ENCODE measurements at places on chromosomes 4 and X. TPM values are rescaled to one million over a fixed set of nuclear protein-coding genes. Genes with fewer than 3 reads are reported as not detected.

GRCh38 chrX:68429216-68429615 lies 4.1 kb downstream of the OPHN1 start:
- DNase-seq: no peak
- H3K27ac ChIP-seq: no peak overlapping the region
- H3K4me1 ChIP-seq: peaks cover 20% of the 10 kb centered on the region
- no peak overlapping the region for H3K4me3 ChIP-seq
- no peaks in the 10 kb centered on the region for H3K36me3 ChIP-seq
- no peaks in the 10 kb centered on the region for H3K27me3 ChIP-seq

DNA sequence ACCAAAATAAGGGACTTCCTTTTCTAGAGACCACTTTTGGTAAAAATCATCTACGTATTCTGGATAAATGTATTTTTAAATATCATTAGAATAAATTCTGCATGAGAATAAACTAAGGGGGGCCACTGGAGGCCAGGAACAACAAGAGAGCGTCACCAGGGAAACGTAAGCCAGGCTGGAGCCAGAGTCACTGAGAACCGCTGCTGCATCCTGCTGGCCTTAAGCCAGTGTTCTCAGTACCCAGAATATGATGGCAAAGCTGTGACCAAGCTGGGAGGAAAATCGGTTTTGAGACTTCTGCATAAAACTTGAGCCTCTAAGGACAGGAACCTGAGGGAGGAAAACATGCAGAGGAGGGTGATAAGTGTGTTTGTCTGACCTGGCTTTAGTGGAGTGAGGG lies 63.0 kb upstream of the FAM9A start:
- no peaks in the 10 kb centered on the region for H3K36me3 ChIP-seq
- H3K4me3 ChIP-seq: no peak overlapping the region
- no peak overlapping the region for H3K27ac ChIP-seq
- DNase-seq: no peak
- H3K4me1 ChIP-seq: no peaks in the 10 kb centered on the region

MAGEE2 gene
- not detected for total RNA-seq

GRCh38 chrX:109739625-109740432 lies 6.8 kb upstream of the ACSL4 start:
- H3K27me3 ChIP-seq: no peaks in the 10 kb centered on the region
- H3K27ac ChIP-seq: no peak overlapping the region
- no peak overlapping the region for H3K4me3 ChIP-seq
- no peaks in the 10 kb centered on the region for H3K4me1 ChIP-seq
- no peak for DNase-seq

DNA sequence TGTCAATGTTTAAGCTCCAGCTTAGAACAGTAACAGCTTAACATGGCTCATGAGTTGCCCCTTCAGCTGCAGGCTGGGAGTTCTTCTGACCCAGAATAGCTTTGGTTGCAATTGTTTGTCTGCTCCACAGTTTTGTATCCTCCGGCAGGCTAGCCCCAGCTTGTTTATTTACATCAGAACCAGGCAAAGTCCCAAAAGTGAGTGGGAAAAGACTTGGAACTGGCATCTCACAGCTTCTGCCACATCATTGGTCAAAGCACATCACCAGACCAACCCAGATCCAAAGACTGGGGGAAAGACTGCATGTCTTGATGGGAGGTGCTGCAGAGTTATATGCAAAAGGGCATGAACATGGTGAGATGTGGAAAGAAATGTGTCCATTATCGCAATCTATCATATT lies 231.2 kb upstream of the CPEB2 start:
- no peak overlapping the region for H3K27ac ChIP-seq
- no peak overlapping the region for H3K4me3 ChIP-seq
- no peak for DNase-seq

AMOT gene
- 4.0 TPM for total RNA-seq

GRCh38 chr4:183211533-183211932 lies 108.5 kb downstream of the CLDN22 start:
- no peak overlapping the region for H3K4me3 ChIP-seq
- peaks cover 3% of the 10 kb centered on the region for H3K36me3 ChIP-seq
- no peaks in the 10 kb centered on the region for H3K27me3 ChIP-seq
- H3K4me1 ChIP-seq: no peaks in the 10 kb centered on the region
- no peak overlapping the region for H3K27ac ChIP-seq

GIMD1 gene
- not detected for total RNA-seq

DNA sequence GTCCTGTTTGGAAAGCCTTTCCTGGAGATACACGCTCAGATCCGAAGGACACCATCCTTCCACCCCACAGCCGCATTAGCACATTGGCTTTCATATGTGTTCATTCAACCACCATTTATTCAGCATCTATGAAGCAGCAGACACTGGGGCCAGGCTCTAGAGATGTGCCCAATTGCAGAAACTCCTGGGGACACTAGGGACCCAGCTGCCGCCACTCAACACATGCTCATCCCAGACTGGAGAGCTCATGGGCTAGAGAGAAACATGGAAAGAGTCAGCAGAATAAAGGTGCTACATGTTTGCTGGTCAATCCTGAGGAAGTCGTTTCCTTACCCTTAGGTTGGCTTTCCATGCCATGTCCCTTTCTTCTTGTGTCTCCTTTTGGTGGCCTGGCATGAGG lies 7.6 kb downstream of the CTAG1A start:
- H3K27me3 ChIP-seq: no peaks in the 10 kb centered on the region
- H3K4me1 ChIP-seq: peaks cover 6% of the 10 kb centered on the region
- no peaks in the 10 kb centered on the region for H3K36me3 ChIP-seq
- no peak overlapping the region for H3K4me3 ChIP-seq

DNA sequence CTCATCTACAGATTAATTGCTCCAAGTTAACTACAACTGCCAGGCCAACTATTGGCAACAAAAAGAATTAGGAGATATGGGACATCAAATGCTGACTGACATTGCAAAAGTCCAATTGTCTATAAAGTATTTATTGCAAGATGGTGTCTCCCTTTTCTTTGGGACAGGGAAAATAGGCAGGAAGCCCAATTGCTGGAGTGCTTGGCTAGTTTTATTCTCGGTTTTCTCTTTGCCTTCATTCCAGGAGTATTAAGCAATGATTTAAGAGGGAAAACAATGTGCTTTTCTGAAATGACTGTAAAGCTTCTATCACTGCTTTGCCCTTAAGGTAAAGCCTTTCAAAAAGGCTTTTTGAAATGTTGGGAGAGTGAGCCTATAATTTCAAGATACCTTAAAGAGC lies 62.8 kb upstream of the DIAPH2 start:
- H3K27ac ChIP-seq: no peak overlapping the region
- no peaks in the 10 kb centered on the region for H3K27me3 ChIP-seq
- H3K4me1 ChIP-seq: no peaks in the 10 kb centered on the region
- no peak for DNase-seq
- H3K4me3 ChIP-seq: no peak overlapping the region

F8A3 gene
- total RNA-seq: 0.54 TPM

GRCh38 chr4:13547485-13548041 lies 3.3 kb upstream of the NKX3-2 start:
- H3K27ac ChIP-seq: no peak overlapping the region
- H3K36me3 ChIP-seq: no peaks in the 10 kb centered on the region
- H3K4me1 ChIP-seq: no peaks in the 10 kb centered on the region
- no peak for DNase-seq

DNA sequence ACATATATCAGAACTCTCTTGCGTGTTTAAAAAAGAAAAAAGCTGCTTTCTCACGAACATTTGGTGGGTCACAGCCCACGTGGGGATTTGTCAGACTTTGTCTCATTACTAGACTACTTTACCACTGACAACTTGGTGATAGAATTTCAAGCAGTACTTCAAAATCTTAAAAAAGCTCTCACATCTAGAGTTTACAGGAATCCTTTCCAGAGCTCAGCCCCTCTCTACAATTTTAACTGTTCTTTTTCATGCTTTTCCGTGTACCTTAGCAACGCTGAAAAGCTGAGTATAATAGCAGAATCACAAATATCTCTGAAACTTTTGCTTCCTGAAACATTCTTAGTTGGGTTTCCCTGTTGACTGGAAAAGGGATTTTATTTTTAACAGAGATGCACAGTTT lies 50.2 kb downstream of the SMAD1 start:
- H3K27ac ChIP-seq: peak overlapping the region; percentile 7
- H3K4me1 ChIP-seq: no peaks in the 10 kb centered on the region
- no peaks in the 10 kb centered on the region for H3K36me3 ChIP-seq
- H3K27me3 ChIP-seq: no peaks in the 10 kb centered on the region
- no peak for DNase-seq

CXorf38 gene
- total RNA-seq: 7.8 TPM

DNA sequence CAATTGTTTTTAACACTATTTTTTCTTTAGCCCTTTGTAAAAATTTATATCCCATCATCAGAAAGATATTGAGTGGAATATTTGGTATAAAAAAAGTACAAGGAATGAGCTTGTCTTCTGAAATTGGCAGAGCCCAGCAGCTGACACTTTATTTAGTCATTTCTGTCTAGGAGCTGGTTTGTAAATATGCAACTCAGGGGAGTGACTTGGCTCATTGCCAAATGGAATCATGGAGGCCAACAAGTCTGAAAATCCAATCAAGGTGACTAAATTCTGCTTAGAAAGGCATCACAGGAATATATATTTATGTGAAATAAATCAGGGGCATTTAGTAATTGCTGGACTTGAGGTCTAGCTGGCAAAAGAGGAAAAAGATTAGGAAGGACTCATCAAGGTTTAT lies 74.4 kb downstream of the OTC start:
- no peak overlapping the region for H3K27ac ChIP-seq
- H3K4me1 ChIP-seq: no peaks in the 10 kb centered on the region
- no peaks in the 10 kb centered on the region for H3K27me3 ChIP-seq
- no peaks in the 10 kb centered on the region for H3K36me3 ChIP-seq

GRCh38 chrX:24465532-24465865 lies 413 bp downstream of the PDK3 start:
- no peak for DNase-seq
- no peaks in the 10 kb centered on the region for H3K36me3 ChIP-seq
- peak overlapping the region; percentile 59 for H3K4me3 ChIP-seq
- H3K27me3 ChIP-seq: no peaks in the 10 kb centered on the region

DNA sequence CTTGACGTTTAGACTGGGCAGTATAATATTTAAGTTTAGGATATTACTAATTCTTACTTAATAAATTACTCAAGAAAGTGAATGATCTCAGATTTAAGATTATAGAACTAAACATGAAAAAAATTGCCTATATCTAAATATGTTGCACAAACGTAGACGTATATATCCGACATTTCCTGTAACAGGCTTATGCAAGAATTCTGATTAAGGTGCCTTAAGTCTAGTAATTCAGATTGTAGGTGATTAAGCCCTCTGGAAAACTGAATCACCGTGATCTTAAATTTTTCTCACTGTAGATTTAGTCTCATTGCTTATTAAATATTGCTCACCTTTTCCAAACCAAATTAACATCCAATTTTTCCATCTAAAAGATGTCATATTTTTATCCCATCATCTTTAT lies 24.0 kb downstream of the ATXN3L start:
- H3K36me3 ChIP-seq: no peaks in the 10 kb centered on the region
- H3K27ac ChIP-seq: peak overlapping the region; percentile 35
- no peak for DNase-seq

NR0B1 gene
- not detected for total RNA-seq

- DNase-seq: no peak
- no peak overlapping the region for H3K4me3 ChIP-seq
- peaks cover 7% of the 10 kb centered on the region for H3K4me1 ChIP-seq
- no peaks in the 10 kb centered on the region for H3K27me3 ChIP-seq
- H3K36me3 ChIP-seq: peaks cover 5% of the 10 kb centered on the region
- no peak overlapping the region for H3K27ac ChIP-seq
Measured at GRCh38 chr4:52660643-52661042, 1.5 kb upstream of the USP46 start.

NHS gene
- 0.80 TPM for total RNA-seq

DNA sequence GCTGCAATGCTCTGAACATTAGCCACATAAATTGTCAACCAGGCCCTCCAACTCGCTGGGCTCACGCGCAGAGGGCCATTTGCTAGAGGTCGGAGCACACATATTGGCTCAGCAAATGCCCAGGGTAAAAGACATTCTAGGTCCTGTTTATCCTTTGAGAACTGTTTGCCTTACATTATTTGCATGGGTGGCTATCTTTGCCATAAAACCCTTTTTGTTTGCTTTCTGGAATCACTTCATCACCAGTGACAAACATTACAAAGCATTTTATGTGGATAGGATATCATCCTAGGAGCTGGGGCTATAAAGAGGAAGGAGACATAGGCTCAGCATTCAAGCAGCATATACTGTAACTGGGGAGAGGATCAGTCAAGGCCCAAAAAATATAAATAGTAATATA lies 149.2 kb upstream of the RAI2 start:
- no peak overlapping the region for H3K4me3 ChIP-seq
- no peaks in the 10 kb centered on the region for H3K36me3 ChIP-seq
- no peaks in the 10 kb centered on the region for H3K4me1 ChIP-seq
- no peaks in the 10 kb centered on the region for H3K27me3 ChIP-seq
- DNase-seq: no peak
- H3K27ac ChIP-seq: no peak overlapping the region

DNA sequence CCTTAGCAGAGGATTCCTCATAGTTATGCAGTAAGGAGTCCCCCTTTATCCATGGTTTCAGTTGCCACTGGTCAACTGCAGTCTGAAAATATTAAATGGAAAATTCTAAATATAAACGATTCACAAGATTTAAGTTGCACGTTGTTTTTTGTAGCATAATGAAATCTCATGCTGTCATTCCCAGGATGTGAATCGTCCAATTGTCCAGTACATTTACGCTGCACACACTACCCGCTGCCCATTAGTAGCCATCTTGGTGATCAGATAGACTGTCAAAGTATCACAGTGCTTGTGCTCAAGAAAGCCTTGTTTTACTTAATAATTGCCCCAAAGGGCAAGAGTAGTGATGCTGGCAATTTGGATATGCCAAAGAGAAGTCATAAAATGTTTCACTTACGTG lies 434.8 kb downstream of the MAPK10 start:
- no peaks in the 10 kb centered on the region for H3K4me1 ChIP-seq
- DNase-seq: no peak
- no peak overlapping the region for H3K4me3 ChIP-seq
- H3K27me3 ChIP-seq: no peaks in the 10 kb centered on the region
- no peak overlapping the region for H3K27ac ChIP-seq

All from Panc1 (cell line).